Dorsolateral prefrontal cortex (tissue), 122 donors: ENCODE measurements at places on chromosomes 16 and 17. TPM values are rescaled to one million over a fixed set of nuclear protein-coding genes. Genes with fewer than 3 reads are reported as not detected.

CEP295NL gene
- total RNA-seq = 8.4 TPM

GRCh38 chr16:57955572-57956188 lies 15.2 kb downstream of the CNGB1 start:
- DNase-seq = no peak

GRCh38 chr16:54347961-54348360 lies 61.4 kb upstream of the IRX3 start:
- no peak for DNase-seq

GRCh38 chr17:47866941-47867340 lies 16.0 kb upstream of the SP6 start:
- DNase-seq = no peak

GRCh38 chr16:88467541-88467944 lies 14.5 kb downstream of the ZFPM1 start:
- no peak for DNase-seq

DNA sequence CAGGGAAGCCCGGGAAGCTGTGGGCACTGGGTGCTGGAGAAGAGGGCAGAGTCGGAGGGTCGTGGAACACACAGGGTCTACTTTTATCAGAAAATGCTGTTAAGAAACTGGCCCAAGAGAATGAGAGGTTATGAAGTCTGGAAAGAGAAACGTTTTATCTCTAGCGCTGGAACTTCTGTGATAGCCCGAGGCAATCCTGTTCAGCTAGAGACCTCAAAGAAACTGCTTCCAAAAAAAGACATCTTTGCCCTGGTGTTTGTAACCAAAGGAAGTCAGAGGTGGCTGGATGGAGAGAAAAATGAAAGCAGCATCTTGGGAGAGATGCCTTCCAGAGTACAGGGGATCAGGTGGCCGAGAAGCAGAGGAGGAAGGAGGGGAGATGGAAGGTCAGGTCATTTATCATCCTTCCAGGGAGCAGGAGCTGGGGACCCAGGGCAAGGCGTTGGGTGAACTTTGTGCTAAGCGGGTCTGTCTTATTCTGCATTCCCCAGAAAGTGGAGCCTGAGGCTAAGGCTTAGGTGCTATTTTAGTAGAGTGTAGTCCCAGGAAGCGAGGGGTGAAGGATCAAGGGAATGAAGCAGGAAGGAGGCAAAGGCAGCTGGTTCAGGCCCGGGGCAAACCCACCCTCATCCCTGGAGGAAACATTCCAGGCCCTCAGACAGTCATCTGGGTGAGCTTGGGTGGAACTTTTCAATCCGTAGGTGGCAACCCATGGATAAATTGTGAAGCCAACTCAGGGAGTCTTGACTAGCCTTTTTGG lies 66.5 kb downstream of the MGAT5B start:
- no peak for DNase-seq

GRCh38 chr16:66750279-66751052 lies 943 bp downstream of the DYNC1LI2 start:
- no peak for DNase-seq

TTYH2 gene
- total RNA-seq = 62.0 TPM

DNA sequence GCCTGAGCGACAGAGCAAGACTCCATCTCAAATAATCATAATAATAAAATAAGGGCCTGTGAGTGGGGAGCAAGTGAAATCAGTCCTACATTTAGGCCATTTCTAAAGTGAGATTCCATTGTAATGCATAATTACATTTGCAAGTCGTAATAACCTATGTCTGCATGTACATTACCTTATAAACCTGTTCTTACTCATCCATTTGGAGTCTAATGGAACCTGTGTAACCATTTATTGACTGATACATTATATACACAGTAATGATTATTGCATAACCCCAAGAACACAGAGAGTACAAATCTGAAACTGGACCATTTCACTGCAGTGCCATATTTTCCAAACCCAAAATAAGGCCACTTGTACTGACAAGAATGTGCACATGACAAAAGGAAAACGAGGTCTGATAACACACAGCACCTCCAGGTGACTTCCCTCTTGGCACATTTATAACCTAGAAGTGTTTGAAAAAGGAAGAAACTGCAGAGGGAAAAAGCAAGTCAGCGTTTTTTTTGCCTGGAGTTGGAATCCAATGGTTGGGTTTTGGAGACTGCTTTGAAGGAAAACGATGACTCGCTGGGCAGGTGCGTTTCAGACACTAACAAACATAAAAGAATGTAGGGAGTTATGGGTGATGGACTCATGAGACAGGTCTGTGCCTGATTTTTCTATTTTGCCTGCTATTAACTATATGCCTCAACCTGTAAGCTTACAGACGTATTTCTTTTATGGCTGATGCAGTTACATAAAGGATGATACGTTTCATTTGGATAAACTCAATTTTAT lies 63.6 kb upstream of the KIFC3 start:
- no peak for DNase-seq

DNA sequence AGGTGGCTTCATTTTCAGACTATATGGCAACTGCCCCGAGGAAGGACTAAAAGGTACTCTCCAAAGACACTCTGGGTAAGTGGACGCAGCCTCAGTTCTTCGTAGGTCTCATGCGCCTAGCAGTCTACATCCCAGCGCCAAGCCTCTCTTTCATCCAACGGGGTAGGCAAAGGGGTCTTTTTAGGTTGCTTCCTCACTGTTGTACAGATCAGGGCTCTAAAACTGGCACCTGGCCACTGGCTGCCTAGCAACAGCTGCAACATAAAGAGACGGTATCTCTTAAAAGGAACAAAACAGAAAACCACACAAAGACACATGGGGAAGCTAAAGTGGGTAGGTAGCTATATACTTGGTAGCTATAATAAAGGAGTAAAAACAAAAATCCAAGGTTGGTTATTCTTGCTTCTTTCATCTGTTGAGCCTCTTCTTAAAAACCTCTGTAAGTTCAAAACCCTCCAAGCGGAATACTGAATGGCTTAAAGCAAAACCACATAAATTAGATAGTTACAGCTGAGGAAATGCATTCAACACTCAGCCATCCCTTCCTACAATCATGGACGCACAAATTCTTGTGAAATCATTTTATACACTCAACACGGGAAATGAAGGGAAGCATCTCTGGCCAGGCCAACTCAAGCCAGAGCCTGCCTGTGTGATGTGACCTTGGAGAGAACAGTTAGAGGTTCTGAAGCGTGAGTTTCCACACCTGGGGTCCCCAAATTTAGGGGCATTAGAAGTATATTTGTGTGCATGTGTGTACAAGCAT lies 22.7 kb downstream of the CYTH1 start:
- DNase-seq = no peak

- no peak for DNase-seq
These were observed 54.5 kb downstream of the GTF3C1 start for GRCh38 chr16:27495191-27495590.

GALR2 gene
- not detected for total RNA-seq
